ENCODE measurements at places on chromosomes 7 and 10.

- DNase-seq = no peak
These were observed 90.9 kb upstream of the TNRC18 start for GRCh38 chr7:5514440-5515035.

GRCh38 chr7:139618482-139619366 is 95.2 kb downstream of the CLEC2L start:
- no peak for DNase-seq

- DNase-seq = no peak
These were observed 95.5 kb upstream of the PRSS58 start for GRCh38 chr7:142353147-142354060.

DNA sequence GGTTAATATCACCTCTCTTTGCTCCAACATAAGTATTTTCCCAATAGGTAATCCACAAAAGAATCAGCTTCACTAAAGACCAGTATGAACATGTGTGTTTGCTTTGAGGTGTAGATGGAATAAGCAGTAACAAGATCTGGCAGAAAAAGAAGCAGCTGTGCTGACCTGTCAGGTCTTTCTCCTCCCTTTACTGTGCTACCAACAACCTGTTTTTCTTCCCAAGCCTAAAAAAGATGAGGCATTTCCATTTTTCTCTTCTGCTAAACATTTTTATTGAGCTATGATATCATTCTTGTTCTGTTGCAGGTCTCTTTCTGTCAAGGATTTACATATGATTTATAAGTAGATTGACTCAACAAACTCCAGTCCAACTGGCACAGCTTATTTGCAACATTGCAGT is 315.2 kb upstream of the GLI3 start:
- no peak for DNase-seq

DNA sequence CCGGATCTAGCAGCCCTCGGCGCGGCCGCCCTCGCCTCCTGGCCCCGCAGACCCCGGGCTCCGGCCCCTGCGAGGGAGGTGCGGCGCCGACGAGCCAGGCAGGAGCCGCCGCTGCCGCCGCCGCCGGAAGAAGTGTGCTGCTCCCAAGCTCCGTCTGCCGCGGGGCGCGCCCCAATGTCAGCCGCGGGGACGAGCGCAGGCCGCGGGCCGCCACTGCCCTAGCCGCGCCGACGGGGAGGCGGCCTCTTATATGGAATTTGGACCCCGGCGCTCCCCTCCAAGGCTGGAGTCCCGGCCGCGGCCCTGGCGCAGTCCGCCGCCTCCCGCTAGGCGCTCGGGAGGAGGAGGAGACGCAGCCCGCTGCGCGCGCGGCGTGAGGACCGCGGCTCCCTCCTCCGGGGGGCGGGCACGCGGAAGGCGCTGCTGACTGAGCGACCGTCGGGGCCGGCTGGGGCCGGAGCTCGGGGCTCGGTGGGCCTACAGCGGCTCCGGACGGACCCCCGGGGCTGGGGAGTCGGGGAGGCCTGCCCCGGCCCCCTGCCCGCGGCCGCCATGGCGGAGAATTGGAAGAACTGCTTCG is at the start of gene TRIM8:
TSS of gene TRIM8 (plus strand) at position 414 of the 580 bp plus-strand sequence. CDS start at position 553, 139 bp downstream.
- no peak for DNase-seq

- no peak for DNase-seq
These were observed 90.8 kb downstream of the ZFAND4 start for GRCh38 chr10:45581582-45582385.

GRCh38 chr7:159035571-159036073 is 109.0 kb downstream of the VIPR2 start:
- DNase-seq = no peak

DNA sequence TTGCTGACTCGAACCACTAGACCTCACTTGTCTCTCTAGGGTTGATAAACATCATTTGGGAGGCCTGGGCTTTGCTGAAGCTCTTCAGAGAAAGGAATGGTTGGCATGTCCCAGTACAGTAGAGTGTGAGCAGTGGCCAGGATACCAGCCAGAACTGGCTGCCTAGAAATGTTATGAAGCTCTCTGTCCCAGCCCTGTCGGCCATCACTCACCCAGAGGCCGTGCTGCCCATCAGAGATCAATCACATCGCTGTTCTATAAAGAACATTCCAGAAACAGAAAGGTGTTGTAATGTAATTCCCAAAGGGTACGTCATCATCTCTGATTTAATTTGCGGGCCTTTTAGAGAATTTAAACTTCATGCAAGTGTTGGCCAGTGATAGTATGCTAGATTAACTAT is 111.5 kb downstream of the PRPF18 start:
- no peak for DNase-seq

DNA sequence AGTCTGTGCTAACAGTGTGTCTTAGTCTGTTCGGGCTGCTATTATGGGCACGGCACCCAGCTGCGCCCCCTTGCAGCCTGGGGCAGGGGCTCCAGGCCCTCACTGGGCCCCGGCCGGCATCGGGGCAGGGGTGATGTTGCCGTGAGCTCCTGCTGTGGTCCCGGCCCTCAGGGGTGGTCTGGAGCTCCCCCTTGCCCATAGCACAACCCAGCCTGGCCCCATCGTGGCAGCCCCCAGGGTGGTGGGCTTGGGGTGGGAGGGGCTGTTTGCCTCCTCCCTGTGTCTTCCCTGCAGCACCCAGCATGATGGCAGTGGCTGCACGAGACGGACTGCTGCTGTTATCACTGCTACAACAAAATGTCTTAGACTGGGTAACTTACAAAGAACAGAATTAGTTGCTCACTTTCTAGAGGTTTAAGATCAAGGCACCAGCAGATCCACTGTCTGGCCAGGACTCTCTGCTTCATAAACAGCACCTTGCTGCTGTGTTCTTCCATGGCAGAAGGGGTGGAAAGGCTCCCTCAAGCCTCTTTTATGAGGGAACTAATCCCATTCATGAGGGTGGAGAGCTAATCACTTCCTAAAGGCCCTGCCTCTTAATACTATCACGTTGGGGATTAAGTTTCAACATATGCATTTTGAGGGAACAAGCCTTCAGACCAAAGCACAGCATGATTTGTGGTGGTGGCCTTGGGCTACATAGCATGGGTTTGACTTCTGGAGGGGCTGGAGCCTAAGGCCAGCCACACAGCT is 149.5 kb downstream of the SEC23IP start:
- no peak for DNase-seq

GRCh38 chr7:372546-372931 is 82.6 kb downstream of the FOXL3 start:
- no peak for DNase-seq

- no peak for DNase-seq
These were observed 41.0 kb downstream of the KIAA1217 start for GRCh38 chr10:24249829-24250415.

- no peak for DNase-seq
These were observed 324.7 kb upstream of the AKR1E2 start for GRCh38 chr10:4501306-4501705.

DNA sequence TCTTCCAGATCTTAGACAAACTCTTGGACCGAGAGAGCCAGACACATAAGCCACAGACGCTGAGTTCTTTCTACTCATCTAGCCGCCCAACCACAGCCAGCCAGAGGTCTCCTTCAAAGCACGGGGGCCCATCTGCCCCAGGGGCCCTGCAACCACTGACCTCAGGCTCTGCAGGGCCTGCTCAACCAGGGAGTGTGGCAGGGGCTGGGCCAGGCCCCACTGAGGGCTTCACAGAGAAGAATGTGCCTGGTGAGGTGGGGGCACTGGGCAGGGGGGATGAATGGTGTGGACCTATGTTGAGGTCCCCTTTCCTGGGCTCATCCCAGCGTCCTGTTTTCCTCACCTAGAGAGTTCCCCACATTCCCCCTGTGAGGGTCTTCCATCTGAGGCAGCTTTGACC is 11.4 kb downstream of the ZSWIM8 start:
- no peak for DNase-seq

GRCh38 chr7:43701500-43701854 is 27.8 kb downstream of the COA1 start:
- DNase-seq = no peak

DNA sequence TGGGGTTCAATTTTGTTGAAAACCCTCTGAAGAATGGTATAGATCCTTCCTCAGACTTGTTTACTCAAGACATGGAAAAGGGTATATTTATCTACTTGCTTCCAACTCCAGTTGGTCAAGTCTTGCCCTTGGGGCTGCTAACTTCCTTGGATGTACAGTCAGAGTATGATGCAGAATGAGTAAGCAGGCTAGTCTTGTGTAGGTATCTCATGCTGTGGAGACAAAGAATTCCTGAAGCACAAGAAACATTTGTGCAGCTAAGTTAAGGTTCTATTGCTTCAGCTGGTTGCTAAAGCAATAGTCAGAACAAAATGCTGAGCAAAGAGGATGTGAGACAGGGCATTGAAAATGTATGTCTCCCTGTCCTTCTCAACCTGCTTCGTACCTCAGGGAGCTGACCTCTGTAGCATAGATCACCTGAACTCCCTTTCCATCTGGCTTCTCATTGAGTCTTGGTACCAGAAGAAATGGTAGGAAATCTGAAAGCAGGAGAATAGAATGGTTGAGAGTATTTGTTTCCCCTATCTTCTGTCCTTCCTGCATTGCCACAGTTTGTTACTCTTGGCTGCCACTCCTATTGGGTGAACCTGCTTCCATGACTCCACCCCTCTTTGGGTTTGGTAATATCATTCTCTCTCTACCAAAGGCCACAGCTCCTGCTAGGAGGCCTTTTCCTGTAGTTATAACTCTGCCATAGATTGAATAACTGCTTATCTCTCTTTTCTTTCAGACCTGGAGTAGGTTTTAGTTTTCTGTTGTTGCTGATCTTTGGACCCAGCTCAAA is 346.0 kb downstream of the PHF14 start:
- DNase-seq = no peak

GRCh38 chr10:34480345-34480744 is 334.8 kb downstream of the PARD3 start:
- DNase-seq = no peak

GRCh38 chr7:142626420-142627035 is 122.7 kb upstream of the PRSS1 start:
- peak; percentile 17 for DNase-seq

GRCh38 chr7:142323706-142324105 is 65.8 kb upstream of the PRSS58 start:
- no peak for DNase-seq

DNA sequence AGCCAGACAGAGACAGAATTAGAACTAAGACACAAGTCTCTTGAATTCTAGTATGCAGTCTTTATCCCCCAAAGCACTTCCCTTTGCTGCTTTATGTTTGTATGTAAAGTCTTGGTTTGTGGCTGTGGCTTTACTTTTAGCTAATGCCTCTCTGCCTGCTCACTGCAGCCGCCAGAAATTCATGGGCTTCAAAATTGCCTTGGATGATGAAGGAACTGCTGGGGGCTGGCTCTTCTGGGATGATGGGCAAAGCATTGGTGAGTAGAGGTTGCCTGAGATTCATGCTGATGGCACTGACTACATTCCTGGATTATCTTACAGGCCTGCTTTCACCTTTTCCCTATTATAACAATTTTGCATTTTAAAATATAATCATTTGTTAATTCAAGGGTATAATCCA is 10.9 kb upstream of the MGAM2 start:
- DNase-seq = no peak

GRCh38 chr10:92222603-92223262 is 68.1 kb downstream of the CPEB3 start:
- DNase-seq = no peak

GRCh38 chr10:62446627-62447026 is 72.5 kb downstream of the ZNF365 start:
- no peak for DNase-seq

GRCh38 chr10:43347997-43348396 is 23.4 kb upstream of the FXYD4 start:
- no peak for DNase-seq

DNA sequence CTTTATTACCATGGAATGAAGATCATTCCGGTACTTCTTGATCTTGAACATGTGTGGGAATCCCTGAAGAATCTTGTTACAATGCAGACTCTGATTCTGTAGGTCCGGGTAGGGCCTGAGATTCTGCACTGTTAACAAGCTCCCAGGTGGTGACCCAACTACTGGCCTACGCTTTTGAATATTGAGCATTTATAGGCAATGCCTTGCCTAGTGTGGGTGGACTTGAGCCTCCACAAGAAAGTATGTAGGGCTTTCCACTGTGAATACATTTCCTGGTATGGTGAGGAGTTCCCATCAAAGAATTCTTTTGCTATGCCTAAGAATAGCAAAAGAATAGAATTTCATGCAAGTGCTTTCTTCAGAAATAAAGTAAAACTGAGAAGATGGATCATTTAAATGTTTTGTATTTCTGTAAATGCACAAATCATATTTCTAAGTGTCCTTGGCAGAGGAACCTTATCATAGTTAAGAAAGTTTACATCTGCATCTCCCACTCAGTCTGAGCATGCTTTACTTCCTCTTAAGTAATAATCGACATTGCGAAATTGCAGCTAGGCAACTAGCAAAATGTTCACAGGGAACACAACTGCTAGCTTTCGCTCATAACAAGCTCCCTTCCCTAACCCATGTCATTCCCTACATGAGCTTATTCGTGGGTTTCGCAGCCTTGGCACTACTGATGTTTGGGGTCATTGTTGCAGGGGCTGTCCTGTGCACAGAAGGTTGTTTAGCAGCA is 71.4 kb downstream of the AHR start:
- DNase-seq = peak; percentile 49

GRCh38 chr10:44756216-44756615 is 154.9 kb upstream of the TMEM72 start:
- no peak for DNase-seq

GRCh38 chr7:16170671-16171070 is 250.7 kb downstream of the CRPPA start:
- no peak for DNase-seq

- no peak for DNase-seq
These were observed 800.5 kb upstream of the KCND2 start for GRCh38 chr7:119472408-119473038.

- no peak for DNase-seq
These were observed 6.7 kb downstream of the CALN1 start for GRCh38 chr7:72405418-72405817.

DNA sequence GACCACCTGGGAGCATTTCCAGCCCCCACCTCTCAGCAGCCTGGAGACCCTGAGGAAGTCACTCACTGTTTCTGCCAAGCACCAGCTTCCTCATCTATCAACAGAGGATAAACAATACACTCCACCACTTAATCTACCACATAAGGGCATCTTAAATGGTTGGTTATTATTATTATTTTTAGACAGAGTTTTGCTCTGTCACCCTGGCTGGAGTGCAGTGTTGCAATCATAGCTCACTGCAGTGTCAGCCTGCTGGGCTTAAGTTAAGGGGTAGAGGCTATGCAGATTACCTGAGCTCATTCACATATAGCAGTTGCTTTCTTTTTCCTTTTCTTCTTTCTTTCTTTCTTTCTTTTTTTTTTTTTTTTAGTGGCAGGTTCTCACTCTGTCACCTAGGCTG is 59.5 kb upstream of the ELN start:
- DNase-seq = no peak

DNA sequence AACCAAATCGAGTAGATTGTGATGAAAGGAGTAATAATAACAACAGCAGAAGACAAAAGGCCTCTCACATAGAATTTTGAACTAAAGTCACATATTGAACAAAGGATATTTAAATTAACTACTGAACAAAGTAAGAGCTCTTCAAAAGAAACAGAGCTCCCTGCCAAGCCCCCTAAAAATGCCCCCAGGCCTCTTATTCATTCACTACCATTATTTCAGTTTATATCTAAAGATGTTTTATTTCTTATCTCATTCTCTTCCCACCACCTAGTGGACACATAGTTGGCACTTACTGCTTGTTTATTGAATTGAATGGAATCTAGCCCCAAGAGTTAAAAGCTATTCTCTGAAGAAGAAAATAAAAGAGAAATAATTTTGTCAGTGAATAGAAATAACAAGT is 37.4 kb downstream of the VCL start:
- DNase-seq = no peak

All from HFF-Myc (cell line).